Endothelial cell of umbilical vein (primary cell): ENCODE measurements at places on chromosomes 16 and 17. TPM values are rescaled to one million over a fixed set of nuclear protein-coding genes. Genes with fewer than 3 reads are reported as not detected.

DNA sequence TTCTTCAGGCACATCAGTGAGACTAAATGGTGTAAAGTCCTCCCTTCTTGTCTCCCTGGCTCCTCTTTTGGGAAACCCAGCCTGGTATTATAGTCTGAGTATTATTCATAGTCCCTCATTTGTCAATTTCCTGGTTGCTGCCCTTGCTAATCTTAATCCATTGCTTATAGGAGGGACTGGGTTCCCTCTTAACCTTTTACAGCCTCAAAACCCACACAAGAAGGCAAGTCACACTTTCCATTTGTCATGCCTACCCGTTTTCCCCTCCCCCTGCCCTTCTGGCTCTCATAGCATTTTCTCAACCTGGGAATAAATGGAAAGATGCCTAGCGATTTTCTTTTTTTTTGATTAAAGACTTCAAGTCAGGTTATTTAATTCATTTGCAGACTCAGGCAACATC is 124.8 kb downstream of the MAP2K6 start:
- H3K36me3 ChIP-seq, result no peaks in the 10 kb centered on the region
- peak overlapping the region; percentile 89 for H3K27ac ChIP-seq
- no peaks in the 10 kb centered on the region for H3K27me3 ChIP-seq
- peaks cover 18% of the 10 kb centered on the region for H3K4me1 ChIP-seq
- DNase-seq, result no peak

- H3K4me1 ChIP-seq, result peaks cover 16% of the 10 kb centered on the region
- DNase-seq, result no peak
Observed at GRCh38 chr16:645852-646678, 3.1 kb upstream of the WDR90 start.

GRCh38 chr16:83933885-83934683 is 19.0 kb upstream of the OSGIN1 start:
- H3K27me3 ChIP-seq, result no peaks in the 10 kb centered on the region
- no peaks in the 10 kb centered on the region for H3K36me3 ChIP-seq
- no peak for DNase-seq

- DNase-seq, result peak; percentile 65
- no peaks in the 10 kb centered on the region for H3K36me3 ChIP-seq
Observed at GRCh38 chr17:46108550-46109110, 84.6 kb downstream of the KANSL1 start.

DNA sequence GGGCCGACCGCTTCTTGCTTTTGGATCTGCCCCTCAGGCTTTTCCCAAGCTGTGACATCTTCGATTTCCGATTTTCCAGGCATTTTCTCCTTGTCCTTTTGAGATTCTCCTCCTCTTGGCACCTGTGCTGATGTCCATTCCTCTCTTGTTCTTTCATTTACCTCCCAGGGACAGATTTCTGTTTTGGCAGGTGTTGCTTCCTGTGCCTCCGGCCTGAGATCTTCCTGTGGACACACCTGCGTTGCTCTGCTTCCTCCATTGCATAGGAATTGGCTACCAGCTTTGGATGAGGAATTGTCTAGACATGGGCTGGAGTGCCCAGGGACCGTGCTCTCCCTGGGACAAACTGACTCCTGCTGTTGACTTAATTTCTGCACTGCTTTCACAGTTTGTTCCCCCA is 15.1 kb downstream of the GPR179 start:
- no peak overlapping the region for H3K27ac ChIP-seq
- no peaks in the 10 kb centered on the region for H3K27me3 ChIP-seq
- H3K4me1 ChIP-seq, result peaks cover 5% of the 10 kb centered on the region
- no peak for DNase-seq

- no peaks in the 10 kb centered on the region for H3K4me1 ChIP-seq
- H3K27ac ChIP-seq, result no peak overlapping the region
- no peaks in the 10 kb centered on the region for H3K36me3 ChIP-seq
- no peak overlapping the region for H3K4me3 ChIP-seq
- no peak for DNase-seq
Observed at GRCh38 chr16:86035906-86036305, 136.9 kb downstream of the IRF8 start.

GRCh38 chr17:2712300-2713043 is 908 bp upstream of the CLUH start:
- H3K4me3 ChIP-seq, result peak overlapping the region; percentile 9
- DNase-seq, result no peak
- H3K27me3 ChIP-seq, result no peaks in the 10 kb centered on the region
- H3K36me3 ChIP-seq, result no peaks in the 10 kb centered on the region
- H3K4me1 ChIP-seq, result peaks cover 19% of the 10 kb centered on the region
- peak overlapping the region; percentile 44 for H3K27ac ChIP-seq

DNA sequence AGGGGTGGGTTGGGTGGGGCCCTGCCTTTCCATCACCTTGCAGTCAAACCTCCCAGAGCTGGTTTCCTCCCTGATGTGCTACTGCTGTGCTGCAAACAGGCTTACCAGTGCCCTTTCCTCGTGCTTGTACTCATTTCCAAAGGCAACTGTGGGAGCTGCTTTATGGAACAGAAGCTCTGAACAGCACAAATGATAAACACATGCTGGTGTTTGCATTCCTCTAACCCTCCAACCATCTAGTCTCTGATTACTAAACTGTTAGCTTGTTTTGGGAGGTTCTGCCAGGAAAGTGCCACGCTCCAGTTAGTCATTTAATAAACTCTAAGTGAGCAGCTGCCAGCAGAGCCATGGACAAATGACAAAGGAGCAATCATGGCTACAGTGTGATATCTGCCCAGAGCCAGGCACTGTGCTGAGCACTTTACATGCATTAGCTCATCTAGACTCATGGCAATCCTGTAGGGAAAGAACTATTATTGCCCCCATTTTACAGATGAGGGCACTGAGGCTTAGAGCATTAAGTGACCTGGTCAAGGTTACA is 110.4 kb downstream of the VAT1L start:
- H3K27ac ChIP-seq, result no peak overlapping the region
- no peak for DNase-seq
- no peak overlapping the region for H3K4me3 ChIP-seq
- H3K36me3 ChIP-seq, result no peaks in the 10 kb centered on the region
- H3K4me1 ChIP-seq, result no peaks in the 10 kb centered on the region

DNA sequence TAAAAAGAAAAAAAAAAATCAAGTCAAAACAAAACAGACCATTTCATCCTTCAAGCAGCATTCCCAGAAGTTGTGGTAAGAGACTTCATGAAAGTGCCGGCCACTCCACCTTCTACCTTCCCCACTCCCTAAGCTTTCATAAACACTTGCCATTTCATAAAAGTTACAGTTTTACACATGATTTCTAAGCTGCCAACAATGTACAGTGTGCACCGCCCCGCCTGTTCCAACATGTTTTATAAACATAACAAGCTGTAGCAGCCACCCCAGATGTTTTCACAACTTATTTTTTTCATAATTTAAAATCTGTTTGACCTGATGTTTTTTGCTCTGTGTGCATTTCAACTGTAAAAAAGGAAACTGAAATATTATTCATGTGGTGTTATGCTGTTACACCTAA is 608.1 kb downstream of the TOX3 start:
- no peak overlapping the region for H3K4me3 ChIP-seq
- H3K4me1 ChIP-seq, result no peaks in the 10 kb centered on the region
- no peak overlapping the region for H3K27ac ChIP-seq
- DNase-seq, result no peak

KCNJ2 gene
- total RNA-seq, result 11.5 and 15.5 TPM in 2 replicates

CCL4 gene
- not detected in 2 replicates for total RNA-seq

RCVRN gene
- not detected in 2 replicates for total RNA-seq
